ENCODE measurements at places on chromosomes 7 and 10.

DNA sequence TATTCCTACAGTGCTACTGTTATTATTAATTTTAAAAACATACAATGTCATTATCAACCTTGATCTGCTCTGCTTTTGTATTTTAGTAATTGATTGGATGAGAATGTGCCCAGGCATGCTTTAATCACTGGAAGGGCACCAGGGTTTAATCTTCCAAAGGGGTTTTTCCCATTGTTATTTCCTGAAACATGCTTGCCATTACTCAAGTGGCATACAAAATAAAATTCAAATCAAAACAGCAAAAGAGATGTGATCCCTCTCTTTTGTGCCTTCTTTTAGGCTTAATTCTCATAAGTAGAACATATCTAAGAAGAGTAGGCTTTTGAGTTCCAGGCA lies 963.3 kb downstream of the LRMDA start:
- no peak for DNase-seq

DNA sequence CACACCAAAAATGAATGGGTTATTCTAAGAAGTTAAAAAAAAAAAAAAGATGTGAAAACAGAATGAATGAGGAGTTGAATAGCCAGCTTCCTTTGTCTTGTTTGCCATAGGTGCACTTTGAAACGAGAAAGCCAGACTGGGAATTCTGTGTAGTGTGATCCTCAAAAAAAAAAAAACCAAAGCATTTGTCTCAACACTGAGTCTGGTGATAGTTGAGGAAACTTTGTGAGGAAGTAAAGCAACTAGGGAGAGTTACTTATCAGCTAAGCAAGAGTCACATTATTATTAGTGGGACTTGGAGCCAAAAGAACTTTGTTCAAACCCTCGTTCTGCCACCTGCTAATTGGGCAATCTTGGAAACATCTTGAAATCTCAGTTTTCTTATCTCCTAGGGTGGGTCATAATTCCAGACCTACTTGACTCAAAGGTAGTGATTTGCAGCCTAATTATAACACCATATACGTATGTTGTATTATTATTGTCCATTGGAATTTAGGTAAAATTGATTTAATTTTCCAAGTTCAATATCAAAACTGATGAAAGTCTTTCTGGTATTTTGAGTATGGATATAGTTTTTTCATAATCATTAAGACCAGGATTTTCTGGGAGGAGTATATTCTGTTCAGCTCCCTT lies 99.8 kb upstream of the GJD4 start:
- no peak for DNase-seq

DNA sequence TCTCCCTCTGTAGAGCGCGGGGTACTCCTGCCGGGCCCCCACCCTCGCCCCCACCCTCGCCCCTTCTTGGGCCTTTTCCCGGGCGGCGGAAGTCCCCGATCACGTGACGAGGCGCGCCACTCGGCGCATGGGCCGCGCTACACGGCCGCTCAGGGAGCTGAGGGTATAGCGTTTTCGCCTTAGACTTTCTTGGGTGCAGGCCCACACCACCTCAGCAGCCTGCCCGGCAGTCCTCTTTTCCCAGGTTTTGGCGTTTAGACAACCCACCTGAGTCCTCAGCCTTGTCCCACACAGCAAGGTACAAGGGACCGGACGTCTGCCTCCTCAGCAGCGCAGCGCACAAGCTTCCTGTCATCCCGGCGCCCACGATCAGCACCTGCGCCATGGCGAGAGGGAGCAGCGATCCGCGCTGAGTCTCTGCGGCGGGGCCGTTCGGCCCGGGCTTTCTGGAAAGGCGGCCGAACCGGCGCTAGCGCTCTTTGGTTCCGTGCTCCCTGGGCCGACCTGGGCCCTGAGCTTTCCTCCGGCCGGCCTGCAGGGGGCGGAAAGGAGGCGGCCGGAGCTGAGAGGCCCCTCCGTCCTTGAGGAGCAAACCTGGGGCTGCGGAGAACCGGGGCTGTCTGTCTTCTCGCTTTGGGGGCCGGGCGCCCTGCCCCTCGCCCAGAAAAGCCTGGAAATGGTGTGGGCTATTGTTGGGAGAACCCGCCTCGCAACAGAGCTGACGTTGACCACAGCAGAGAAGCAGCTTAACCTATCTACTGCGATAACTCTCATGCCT lies at the start of gene RNLS:
TSS of gene RNLS (minus strand) at position 513 of the 778 bp plus-strand sequence.
- DNase-seq: peak; percentile 76

GRCh38 chr7:32164341-32164996 lies 94.3 kb upstream of the PDE1C start:
- no peak for DNase-seq

GRCh38 chr10:20007426-20007825 lies 191.2 kb downstream of the PLXDC2 start:
- DNase-seq: no peak

GRCh38 chr10:110679486-110680272 lies 35.5 kb downstream of the RBM20 start:
- DNase-seq: no peak

DNA sequence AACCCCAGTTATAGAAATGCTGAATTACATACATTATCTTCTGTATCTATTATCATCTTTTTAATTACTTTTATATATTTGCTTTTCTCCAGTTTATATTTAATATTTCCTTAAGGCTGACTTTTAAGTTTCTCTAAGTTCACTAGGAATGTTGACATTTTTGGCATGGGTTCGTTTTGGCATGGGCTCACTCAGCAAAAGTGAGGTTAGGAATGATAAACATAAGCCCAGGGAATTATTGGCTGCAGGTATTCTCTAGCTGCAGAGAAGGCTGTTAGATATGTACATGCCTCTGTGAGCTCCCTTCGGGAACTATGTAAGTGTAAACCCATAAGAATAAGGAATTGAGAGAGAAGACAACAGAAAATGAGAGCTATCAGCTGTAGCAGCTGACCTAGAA lies 63.6 kb upstream of the RAB18 start:
- DNase-seq: no peak

DNA sequence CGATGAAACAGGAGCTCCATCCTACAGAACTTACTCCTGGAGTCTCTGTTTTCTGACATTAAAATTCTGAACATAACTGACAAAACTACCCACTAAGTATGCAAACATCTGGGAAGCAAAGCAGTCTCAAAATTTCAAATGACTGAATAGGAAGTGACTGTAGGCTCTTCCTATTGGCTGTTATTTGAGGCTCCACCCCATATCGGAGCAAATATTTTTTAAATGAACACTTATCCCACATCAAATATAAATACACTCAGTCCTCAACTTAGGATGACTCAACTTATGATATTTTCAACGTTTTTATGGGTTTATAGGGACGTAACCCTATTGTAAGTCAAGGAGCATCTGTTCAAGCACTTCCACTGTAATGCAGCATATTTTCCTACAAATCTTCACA lies 8.8 kb downstream of the HSPA12A start:
- DNase-seq: no peak

DNA sequence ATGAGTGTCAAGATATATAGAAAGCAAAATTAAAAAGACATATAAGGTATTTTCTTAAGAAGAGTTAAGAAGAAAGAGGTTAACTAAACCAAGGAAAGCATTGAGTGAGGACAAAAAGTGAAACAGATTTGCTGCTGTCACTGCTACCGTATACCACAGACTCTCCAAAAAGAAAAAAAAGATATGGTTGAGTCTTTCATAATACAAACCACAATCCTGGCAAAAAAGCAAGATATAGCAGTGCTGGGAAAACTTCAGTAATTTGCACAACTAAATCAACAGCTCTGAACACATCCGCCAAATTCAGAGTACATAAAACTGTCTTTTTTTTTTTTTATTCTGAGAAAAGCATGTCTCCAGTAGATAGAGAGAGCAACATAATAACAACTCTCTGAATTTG lies 114.7 kb downstream of the ETV1 start:
- no peak for DNase-seq

DNA sequence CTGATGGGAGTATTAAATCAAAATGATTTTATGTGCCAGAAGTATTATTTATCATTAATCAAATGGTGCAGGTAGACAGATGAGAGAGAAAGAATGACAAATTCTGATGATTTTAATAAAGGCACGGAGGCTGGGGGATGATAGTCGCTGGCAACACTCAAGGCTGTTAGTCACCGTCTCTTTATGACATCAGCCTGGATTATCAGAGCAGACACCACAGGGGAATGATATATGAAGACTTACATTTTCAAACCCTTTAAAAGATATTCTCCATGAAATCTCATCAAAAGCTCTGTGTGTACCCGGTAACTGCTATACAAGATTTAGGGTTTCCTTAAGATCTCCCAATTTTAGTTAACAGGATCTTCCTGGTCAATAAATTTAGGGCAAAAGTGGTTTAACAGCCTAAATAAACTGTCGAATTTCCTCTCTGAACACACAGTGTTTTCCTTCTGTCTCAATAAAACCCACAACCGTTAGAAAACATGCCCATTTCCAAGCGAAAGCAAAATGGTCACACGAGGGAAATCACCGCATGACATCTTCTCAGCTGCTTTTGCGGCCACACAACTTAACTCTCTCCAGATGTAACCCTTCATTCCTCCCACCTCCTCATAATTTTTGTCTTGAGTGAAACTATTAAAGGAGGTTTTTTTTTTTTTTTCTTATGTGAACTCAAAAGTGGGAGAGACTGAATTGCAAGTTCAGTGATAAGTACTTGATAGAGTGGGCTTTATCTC lies 133.2 kb upstream of the FAM171A1 start:
- no peak for DNase-seq

GRCh38 chr10:11636697-11637303 lies 25.4 kb upstream of the USP6NL start:
- DNase-seq: no peak

DNA sequence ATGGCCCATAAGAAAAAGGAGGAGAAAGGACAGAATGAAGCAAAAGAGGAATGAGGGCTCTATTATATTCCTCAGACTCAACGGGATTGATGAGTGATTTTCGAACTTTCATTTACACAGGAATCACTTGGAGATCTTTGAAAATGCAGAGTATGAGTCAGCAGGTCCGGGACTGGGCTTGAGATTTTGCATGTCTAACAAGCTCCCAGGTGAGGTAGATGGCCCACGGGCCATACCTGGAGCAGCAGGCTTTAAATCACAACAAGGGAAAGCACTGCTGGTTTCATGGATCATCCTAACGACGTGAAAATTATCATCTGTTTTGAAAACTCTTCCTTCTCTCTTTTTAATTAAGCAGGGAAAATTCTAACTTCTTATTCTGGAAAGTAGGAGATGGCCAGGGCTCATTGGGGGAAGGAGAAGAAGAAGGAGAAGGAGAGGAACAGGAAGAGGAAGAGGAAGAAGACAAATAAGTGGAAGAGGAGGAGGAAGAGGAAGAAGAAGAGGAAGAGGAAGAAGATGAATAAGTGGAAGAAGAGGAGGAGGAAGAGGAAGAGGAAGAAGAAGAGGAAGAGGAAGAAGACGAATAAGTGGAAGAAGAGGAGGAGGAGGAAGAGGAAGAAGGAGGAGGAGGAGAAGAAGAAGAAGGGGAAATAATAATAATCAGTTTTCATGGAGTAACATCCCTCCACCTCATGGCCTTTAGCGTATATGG lies 3.8 kb upstream of the SDK1 start:
- no peak for DNase-seq

- DNase-seq: no peak
Observed at GRCh38 chr10:87930934-87931835, 67.8 kb downstream of the PTEN start.

Measured in stimulated activated naive CD8-positive, alpha-beta T cell treated with anti-CD3 and anti-CD28 coated beads, Interleukin-15, Interleukin-2, amounts not matched to agents 100 U/mL and 50 U/mL, for 24 hours (primary cell).